ENCODE measurements at places on chromosomes 13 and 19.

DNA sequence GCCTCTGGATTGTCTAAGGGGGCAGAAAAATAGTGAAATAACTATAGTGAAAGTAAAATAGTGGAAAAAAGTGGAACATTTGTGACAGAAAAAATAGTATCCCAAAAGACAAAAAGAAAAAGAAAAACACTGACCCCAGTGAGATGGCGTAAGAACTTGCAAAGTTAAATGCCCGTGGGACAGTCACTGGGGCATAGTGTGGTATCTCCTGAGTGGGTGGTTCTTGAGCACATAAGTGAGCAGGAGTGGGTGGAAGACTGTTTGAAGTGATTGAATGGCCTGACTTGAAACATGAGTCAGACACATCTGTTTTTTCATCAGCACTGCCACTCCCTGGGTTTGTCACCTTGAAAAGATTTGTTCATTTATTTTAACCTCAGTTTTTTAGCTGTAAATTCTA, 2.5 kb downstream of the ZNF430 start:
- no peak for DNase-seq

- DNase-seq: no peak
These were observed 193.9 kb downstream of the GPC5 start for GRCh38 chr13:91592056-91593014.

DNA sequence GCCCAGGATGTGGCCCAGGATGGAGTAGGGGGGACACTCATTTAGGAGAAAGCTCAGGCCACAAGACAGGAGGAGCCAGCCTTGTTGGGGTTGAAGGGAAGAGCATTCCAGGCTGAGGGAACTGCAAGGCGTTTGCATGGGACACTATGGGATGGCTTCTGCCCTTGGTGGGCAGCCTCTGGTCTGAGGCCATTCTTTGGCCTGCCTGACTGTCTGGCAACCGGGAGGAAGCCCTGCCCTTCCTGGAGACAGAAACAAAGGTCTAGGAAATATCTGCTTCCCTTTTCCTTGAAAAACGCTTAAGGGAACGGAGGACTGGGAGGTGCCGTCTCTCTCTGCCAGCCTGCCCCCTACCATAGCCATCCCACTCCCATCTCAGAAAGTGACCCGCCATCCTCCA, 2.8 kb upstream of the ICAM1 start:
- no peak for DNase-seq

GRCh38 chr13:35500144-35500543, 23.7 kb upstream of the MAB21L1 start:
- DNase-seq: no peak

- DNase-seq: no peak
These were observed 17.9 kb upstream of the LILRB1 start for GRCh38 chr19:54612428-54612827.

- peak; percentile 70 for DNase-seq
These were observed at the start of gene ZNF223 for GRCh38 chr19:44051650-44052402. TSS of gene ZNF223 (plus strand) at chr19:44052036. CDS start at chr19:44055177, 3,141 bp downstream.

All from CD4-positive, alpha-beta T cell treated with Interferon alpha-2 for 1 hour (primary cell).